H4 (cell line): ENCODE measurements at places on chromosomes 6 and 20.
A peak's percentile ranks its signal among the peaks of the same experiment; 100 is the strongest.

- no peak for DNase-seq
Measured at GRCh38 chr6:80330961-80331360, 224.5 kb downstream of the BCKDHB start.

GRCh38 chr6:69791065-69791471, 5.7 kb downstream of the LMBRD1 start:
- no peak for DNase-seq

DNA sequence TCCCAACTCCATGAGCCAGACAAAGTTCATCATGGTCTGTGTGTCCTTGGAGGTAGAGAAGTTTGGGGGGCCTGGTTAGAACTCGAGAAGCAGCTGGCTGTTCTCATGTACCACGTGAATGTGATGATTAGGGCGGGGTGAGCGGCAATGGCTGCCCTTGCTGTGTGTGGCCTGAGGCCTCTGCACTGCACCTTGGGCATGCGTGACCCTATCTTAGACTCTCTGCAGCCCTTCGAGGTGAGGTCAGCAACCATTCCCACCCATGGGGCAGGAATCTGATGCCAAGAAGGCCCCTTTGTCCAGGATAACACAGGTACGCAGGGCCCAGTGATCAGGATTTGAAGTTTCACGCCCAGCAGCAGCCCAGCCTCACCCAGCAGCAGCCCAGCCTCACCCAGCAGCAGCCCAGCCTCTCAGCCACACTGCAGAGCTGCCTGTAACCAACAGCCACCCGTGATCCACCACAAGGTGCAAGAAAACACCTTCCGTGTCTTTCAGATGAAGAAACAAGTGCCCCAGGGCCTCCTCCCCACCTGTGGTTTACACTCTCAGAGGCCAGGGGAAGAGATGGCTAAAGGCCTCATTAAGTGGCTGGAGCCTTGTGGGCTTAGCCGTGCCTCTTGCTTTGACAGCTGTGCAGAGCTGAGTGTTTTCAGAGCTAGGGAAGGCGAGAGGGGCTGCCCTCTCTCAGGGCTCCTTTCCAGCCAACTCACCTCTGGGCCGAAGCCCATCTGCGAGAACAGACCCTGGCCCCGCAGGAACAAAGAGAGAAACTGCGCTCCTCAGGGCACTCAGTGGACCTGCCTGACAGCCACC, 195.2 kb upstream of the CDH4 start:
- no peak for DNase-seq

GRCh38 chr6:44738601-44739146, 351.2 kb downstream of the CDC5L start:
- DNase-seq, result no peak

DNA sequence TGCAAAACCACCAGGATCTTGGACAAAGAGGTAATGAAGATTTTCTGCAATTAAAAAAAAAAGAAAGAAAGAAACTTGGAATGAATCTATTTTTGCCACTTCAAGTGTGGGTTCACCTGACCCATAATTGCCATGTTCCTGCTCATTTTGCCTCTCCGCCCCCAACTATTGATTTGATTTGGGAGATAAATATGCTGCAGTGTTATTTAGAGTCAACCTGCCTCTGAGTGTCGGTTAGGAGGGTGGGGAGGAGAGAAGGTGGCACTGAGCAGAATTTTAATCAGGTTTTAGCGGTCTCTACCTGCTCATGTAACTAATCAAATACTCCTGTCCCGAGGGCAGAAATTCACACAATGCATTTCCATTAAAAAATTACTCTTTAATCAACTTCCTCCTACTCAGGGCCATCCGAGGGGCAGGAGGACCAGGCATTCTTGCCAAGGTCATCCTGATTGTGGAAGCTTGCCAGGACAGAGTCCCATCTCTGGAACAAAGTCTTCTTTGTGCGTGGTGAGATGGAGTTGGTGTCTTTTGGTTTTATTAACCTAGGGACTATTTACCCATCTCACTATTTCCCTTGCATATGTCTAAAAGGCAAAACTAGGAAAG, 300.1 kb downstream of the CDH26 start:
- DNase-seq, result no peak

DNA sequence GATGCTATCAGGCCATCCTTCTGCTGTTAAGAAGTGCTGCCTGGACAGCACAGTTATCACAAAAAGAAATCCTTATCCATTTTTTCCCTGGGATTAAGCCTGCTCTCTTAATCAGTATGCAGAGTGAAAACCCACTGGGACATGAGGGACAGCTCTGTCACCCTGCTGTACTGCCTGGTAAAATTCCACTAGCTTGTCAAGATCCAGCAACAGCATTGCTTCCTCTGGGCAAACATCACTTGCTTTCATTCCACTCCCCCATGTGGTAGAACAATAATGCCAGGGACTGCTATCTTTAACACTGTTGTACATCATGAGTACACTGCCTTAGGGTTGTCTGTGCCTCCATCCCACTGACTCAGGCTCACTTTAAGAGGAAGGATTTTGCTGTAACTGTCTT, 331.3 kb downstream of the KIF16B start:
- peak; percentile 28 for DNase-seq

GRCh38 chr6:163751032-163751525, 336.6 kb downstream of the QKI start:
- no peak for DNase-seq

DNA sequence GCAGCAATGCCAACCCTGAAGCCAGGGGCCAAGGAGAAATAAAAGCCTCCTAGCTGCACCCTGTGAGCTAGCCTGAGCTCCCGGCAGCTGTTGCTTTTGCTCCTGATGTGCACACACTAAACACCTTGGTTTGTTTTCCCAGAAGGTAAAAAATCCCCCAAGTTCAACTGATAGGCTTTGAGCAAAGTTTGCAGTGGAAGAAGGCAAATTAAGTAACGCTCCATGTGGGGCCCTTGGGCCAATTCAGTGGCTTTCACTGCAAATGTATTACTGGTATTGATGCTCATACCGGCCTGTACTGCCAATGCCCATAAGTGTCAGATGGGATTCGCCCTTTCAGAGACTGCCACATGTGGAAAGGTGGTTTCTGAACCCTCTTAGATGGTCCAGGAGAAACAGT, 9.4 kb upstream of the IDH3B start:
- no peak for DNase-seq

- peak; percentile 36 for DNase-seq
Measured at GRCh38 chr6:122753688-122754056, 25.8 kb upstream of the FABP7 start.

- peak; percentile 54 for DNase-seq
Measured at GRCh38 chr20:20083807-20084206, 31.5 kb downstream of the CFAP61 start.

- DNase-seq, result no peak
Measured at GRCh38 chr6:32254761-32255198, 30.9 kb upstream of the NOTCH4 start.

DNA sequence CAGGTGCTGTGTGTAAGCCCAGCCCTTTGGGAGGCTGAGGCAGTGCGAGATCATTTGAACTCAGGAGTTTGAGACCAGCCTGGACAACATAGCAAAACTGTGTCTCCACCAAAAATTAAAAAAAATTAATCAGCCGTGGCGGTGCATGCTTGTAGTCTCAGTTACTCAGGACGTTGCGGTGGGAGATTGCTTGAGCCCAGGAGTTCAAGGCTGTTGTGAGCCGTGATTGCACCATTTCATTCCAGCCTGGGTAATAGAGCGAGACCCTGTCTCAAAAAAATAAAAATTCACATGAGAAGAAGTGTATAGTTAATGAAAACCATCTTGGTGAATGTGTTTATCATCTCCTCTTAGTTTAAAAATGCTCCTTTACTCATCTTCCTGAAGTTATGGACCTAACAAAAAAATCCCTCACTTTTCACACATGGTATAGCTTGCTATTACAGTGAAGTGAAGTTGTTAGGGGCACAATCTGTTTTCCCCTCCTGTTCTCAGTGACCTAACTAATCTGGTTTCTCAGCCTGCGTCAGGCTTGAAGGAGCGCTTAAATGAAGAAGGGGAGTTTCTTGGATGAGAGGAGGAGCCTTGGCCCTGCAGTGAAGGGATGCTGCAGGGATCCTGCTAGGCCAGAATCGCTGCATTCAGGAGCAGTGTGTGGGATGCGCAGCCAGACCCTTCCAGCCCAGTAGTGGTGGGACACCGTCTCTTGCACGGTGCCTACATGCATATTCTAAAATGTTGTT, 45.3 kb downstream of the JARID2 start:
- no peak for DNase-seq

DNA sequence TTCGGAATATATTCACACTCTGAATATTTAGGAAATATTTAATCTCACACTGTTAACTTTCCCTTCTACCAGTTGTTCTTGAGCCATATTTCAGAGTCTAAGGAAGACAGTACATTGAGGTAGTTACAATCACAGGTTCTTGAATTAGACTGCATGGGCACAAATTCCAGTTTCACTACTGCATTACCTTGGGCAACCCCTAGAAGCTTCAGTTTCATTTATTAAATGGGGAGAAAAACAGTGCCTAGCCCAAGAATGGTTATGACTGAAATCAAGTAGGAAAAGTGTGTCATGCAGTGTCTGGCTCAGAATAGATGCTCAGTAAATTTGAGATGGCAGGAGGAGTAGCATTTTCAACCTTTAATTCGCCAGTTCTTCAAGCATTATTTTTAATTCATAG, 124.5 kb upstream of the SAMD5 start:
- no peak for DNase-seq

DNA sequence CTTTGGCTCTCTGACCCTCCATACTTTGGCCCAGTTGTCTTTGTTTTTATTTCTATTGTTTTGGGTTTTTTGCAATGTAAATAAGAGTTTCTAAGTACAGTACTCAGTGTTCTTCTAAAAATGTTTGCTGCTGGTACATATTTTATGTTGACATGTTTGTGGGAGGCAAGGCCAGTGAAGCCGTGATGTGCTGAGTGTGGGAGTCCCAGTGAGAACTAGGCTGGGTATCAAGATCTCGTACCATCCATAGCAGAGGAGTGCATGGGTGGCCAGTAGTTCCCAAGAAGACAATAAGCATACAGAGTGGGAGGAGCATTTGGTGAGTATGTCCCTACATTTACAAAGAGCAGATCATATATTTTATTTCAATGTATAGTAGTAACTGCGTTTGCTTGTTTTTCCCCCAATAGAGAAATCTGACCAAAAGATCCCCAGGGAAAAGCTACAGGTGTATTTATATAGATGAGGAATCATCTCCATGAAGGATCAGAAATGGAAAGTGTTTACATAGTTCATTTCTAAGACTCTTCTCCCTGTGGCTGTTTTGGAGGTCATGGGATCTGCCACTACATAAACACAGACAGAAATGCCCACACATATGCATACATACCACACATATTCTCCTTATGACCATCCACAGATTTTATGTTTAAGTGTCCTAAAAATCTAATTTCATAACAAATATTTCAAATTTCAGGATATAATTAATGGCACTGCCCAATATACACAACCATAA, 285.9 kb downstream of the ALDH8A1 start:
- DNase-seq, result no peak

DNA sequence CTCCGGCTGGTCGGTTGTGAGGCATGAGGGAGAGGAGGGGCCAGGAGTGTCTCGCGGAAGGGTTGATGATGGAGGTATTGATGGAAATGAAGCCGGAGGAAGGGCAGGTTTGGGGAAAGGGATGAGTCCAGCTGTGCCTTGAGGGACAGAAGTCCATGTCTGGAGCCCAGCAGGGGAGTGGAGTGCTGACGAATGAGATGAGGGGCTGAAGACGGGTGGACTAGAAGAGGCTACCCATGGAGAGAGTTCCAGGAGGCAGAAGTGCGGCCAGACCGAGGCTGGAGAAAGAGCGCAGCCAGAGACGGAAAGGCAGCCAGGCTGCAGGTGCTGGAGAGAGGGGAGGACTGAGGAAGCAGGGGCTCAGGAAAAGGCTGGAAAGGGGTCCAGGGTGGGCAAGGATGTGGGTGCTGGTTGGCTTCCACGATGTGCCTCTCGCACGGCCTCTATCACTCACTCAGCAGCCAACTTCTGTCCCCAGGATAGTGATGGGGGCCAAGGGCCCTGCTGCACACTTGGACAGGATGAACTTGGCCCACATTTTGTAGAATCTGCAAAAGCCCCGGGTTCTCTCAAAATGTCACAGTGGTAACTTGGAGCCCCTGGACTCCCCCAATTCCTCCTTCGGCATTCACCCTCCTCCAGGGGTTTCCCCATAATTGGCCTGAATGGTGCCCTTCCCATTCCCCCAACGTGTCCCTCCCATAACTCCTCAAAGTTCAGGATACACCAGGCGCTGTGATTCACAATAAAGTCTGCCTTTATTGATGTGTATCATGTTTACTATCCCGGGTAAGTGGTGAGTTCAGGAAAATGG, 627 bp upstream of the EIF6 start:
- DNase-seq, result no peak

GRCh38 chr6:149094156-149094555, 223.4 kb upstream of the TAB2 start:
- DNase-seq, result peak; percentile 25

- peak; percentile 45 for DNase-seq
Measured at GRCh38 chr20:17836303-17836861, 132.2 kb downstream of the SNX5 start.

GRCh38 chr20:52145587-52145986, 46.0 kb downstream of the ZFP64 start:
- DNase-seq, result no peak

DNA sequence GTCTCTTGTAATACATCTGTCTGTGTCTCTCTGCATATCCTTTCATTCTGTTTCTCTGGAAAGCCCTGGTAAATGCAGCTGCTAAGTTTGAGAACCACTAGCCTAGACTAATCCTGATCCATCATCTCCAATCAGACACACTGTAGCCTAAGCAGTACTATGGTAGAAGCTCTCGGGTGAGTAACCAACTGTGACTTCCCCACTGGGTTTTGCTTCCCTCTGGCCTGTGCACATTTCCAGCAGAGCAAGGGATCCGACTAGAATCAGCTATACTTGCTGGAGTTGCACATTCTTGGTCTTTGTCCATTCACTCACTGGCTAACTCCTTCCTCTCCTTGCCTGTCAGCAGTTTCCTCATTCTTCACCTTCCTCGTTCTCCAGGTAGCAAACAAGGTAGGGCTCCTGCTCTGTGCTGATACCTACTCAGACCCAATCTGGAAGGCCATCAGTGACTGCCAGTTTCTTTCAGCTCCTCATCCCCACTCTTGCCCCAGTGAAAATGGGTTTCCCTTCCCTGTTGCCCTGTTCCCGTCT, 184.2 kb downstream of the PLCB4 start:
- no peak for DNase-seq

- DNase-seq, result no peak
Measured at GRCh38 chr6:26613201-26613600, 16.4 kb downstream of the ABT1 start.

DNA sequence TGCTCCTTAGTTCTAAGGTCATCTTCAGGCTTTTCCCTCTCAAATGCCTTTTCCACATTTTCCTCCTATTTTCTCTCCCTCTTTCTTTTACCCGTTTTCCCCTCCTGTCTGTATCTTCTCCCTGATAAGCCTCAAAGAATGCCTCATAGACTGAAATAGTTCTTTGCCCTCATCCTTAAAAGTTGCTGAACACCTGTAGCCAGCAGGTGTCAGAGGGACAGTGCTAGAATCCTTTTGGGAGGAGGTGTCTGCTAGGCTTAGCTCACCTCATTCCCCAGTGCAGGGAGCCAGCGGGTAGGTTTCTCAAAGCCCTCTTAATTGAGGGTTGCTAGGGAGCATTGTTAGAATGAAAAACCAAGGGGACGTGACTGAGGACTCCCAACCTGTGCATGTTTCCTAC, 204.0 kb downstream of the TSHZ2 start:
- no peak for DNase-seq

GRCh38 chr20:7841971-7842310, 98.3 kb downstream of the HAO1 start:
- peak; percentile 84 for DNase-seq
